ENCODE measurements at places on chromosomes 2 and 18. TPM values are rescaled to one million over a fixed set of nuclear protein-coding genes. Genes with fewer than 3 reads are reported as not detected.

DNA sequence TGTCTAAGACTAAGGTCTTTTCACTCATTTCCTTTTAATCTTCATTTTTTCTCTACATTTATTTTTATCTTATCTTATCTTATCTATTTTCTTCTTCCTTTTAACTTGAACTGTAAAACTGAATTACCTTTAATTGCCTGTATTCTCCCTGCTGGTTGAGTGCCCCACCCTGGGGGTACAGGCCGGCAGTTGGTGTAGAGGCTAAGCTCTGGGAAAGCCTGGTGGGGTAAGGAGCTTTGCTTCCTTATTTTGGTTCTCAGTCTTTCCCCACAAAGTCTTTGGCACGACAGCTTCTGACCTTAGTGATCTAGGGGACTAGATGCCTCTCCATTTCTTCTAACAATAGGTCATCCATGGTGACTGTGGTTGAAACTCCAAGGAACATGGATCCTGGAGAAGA is 26.8 kb upstream of the HAAO start:
- no peaks in the 10 kb centered on the region for H3K36me3 ChIP-seq
- H3K4me3 ChIP-seq = no peak overlapping the region
- H3K4me1 ChIP-seq = no peaks in the 10 kb centered on the region

DNA sequence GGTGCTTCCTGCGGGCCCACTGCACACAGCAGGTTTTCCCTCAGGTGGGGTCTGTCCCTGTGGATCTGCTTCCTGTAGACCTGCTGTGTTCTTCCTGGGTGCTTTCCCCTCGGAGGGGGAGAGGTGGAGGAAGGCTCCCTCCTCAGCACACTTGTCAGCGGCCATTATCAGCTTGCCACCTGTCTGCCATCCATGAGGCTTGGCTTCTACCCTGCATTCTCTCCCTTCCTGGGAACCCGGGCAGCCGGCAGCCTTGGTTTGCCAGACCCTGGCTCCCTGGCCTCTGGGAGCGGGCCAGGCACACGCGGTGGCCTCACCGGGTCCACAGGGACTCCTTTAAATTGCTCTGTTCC is 58.5 kb downstream of the INPP5D start:
- H3K4me1 ChIP-seq = peaks cover 4% of the 10 kb centered on the region
- no peak overlapping the region for H3K4me3 ChIP-seq
- H3K27me3 ChIP-seq = no peaks in the 10 kb centered on the region
- H3K36me3 ChIP-seq = peaks cover 17% of the 10 kb centered on the region
- DNase-seq = no peak
- H3K27ac ChIP-seq = no peak overlapping the region

DNA sequence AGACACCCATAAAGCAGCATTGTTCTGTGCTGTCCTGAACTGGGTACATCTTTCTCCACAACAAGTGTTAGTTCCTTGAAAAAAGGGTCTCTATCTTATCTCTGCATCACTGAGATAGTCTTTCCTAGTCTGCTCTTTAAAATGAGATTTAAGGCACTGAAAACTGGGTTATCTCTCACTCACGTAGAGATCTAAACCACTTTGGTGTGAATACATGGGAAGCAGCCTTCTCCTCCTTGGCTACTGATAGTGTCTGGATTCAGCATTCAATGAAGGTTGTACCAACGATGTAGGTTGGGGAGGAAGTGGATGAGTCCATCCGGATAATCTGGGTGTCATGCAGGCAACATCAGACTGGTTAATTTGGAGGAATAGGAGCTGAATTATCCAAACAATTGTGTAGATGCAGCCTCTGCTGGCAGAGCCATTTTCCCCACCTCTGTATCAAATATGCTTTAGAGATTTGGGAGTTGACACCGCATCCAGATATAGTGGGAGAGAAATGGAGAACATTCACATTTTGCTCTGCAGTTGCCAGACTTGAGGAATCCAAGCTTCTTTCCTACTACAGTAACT is 15.9 kb upstream of the SIX3 start:
- no peaks in the 10 kb centered on the region for H3K36me3 ChIP-seq
- no peak for DNase-seq
- no peaks in the 10 kb centered on the region for H3K4me1 ChIP-seq
- no peak overlapping the region for H3K4me3 ChIP-seq
- H3K27me3 ChIP-seq = peaks cover 4% of the 10 kb centered on the region
- no peak overlapping the region for H3K27ac ChIP-seq

The EFR3B gene
- 0.08 TPM for total RNA-seq

The GKN2 gene
- total RNA-seq = not detected

The RIT2 gene
- not detected for total RNA-seq

Data from naive thymus-derived CD4-positive, alpha-beta T cell (primary cell).